ENCODE measurements at places on chromosomes 5 and 9.

DNA sequence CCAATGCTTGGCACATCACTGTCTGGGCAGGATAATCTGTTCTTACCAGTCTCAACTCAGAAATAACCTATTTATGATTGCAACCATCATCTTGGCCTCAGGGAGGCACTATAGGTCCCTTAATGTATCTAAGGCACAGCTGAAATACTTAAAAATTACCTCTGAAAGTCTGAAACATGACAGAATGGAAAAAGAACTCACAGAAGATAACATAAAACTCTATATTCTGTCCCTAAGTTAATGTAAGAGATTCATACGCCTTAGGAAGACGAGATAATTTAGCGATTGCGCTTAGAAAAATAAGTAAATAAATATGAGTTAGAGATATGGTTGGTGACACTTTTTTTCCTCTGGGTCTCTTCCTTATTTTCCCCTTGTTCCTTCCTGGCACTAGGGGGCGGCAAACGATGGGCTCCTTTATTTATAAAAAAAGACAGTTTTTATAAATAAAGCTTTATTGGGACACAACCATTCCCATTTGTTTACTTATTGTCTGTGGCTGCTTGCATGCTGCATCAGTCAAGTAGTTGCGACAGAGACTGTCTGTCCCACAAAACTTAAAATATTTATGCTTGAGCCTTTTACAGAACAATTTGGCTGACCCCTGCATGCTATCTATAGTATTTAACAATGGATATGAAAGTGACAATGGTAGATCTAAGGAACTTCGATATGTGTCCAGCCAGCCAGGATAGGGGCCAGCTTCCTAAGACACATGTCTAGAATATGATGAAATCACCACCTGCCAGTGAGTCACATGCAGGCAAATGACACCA is 79.6 kb downstream of the PDE4D start:
- peak; percentile 61 for DNase-seq

- peak; percentile 14 for DNase-seq
Measured at GRCh38 chr5:64074533-64074932, 91.1 kb upstream of the RNF180 start.

- peak; percentile 60 for DNase-seq
Measured at GRCh38 chr5:134026521-134027287, 21.9 kb upstream of the VDAC1 start.

DNA sequence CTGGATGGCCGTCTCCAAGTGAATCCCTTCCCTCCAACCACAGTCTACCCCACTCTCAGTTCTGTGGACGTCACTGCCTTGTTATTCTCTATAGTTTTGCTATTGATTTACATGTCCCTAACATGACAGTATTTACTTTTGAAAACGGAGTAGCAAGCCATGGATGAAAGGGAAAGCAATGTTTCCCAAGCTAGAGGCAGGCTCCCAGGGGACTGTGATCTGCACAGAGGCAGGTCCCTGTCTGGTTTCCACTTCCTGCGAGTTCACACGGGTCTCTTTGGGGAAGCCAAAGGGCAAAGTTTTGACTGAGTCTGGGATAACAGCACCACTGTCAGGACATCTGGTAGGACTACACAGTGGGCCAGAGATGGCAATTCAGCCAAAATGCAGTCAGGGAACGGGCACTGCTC is 12.7 kb downstream of the C9orf153 start:
- no peak for DNase-seq

DNA sequence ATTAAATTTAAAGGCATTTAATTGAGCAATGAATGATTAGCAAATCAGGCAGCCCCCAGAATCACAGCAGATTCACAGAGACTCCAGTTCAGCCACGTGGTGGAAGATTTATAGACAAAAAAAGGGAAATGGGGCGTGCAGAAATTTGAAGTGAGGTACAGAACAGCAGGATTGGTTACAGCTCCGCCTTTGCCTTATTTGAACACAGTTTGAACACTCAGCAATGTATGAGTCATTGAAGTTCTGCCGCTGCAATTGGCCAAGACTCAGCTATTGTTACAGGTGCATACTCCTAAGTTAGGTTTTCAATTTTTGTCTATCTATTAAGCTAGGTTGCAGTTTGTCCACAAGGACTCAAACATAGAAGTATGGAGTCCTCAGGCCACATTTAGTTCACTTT is 157.7 kb upstream of the SLC12A2 start:
- peak; percentile 34 for DNase-seq

DNA sequence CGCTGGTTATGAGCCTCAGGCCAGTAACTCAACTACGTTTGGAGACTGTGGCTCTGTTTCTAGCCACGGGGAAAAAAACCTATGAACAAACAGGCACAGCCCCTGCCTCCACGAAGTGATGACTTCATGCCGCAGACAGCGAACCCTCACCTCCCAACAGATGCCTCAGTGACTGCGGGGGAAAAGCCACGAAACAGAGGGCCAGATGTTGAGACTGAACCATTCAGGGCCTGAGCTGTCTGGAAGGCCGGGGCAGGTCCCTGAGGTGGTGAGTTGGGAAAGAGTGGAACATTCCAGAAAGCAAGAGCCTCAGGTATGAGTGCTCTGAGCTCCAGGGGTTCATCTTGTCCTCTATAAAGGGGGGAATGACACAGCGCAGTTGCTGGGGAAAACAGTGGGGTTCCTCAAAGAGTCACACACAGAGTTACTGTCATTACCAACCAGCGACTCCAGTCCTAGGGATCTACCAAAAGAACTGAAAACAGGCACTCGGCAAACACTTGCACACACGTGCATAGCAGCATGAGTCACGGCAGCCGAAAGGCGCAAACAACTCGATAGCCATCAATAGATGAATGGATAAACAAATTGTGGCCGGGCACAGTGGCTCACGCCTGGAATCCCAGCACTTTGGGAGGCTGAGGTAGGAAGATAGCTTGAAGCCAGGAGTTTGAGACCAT is 15.3 kb downstream of the PLPP7 start:
- DNase-seq, result peak; percentile 28

DNA sequence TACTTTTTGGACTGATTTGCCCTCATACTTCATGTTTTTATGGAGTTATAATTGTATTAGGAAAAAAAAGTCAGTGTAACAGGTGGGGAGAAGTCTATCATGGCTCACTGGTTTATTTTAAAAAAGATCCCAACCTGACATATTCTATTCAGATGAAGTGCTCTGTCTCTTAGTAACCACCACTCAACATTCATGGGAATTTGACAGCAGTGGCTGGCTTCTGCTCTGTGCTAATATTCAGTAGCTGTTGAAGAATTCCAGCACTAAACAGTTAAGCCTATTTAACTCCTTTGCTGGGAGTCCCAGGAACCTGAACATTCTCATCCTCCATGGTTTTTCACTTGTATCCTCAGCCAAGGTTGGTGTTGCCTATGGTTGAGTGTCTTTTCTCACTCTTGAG is 23.1 kb downstream of the CMYA5 start:
- DNase-seq, result no peak

GRCh38 chr5:142627383-142628217 is 58.3 kb downstream of the FGF1 start:
- DNase-seq, result no peak

- DNase-seq, result peak; percentile 91
Measured at GRCh38 chr9:98790842-98791607, 5.3 kb downstream of the ANKS6 start.

DNA sequence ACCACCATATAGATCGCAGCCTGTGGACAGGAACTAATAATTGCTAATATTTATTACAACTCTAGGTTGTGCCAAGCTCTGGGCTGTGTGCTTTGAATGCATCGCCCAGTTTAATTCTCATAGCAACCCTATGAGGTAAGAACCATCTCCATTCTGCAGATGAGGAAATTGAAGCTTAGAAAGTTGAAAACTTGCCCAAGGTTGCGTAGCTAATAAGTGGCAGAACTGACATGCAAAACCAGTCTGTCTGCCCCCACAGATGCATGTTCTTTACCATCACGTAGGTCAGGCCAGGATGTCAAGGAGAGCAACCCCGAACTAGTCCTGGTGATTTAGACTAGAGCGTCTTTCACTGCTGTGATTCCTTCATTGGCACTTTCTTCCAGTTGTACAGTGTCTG is 15.6 kb downstream of the WWC1 start:
- no peak for DNase-seq

All from astrocyte (in vitro differentiated cells and primary cell).